Activated effector memory CD4-positive, alpha-beta T cell treated with anti-CD3 and anti-CD28 coated beads, Interleukin-2, amount 50 U/mL, for 16 hours (primary cell): ENCODE measurements at places on chromosomes 5 and 9.
A peak's percentile ranks its signal among the peaks of the same experiment; 100 is the strongest.

DNA sequence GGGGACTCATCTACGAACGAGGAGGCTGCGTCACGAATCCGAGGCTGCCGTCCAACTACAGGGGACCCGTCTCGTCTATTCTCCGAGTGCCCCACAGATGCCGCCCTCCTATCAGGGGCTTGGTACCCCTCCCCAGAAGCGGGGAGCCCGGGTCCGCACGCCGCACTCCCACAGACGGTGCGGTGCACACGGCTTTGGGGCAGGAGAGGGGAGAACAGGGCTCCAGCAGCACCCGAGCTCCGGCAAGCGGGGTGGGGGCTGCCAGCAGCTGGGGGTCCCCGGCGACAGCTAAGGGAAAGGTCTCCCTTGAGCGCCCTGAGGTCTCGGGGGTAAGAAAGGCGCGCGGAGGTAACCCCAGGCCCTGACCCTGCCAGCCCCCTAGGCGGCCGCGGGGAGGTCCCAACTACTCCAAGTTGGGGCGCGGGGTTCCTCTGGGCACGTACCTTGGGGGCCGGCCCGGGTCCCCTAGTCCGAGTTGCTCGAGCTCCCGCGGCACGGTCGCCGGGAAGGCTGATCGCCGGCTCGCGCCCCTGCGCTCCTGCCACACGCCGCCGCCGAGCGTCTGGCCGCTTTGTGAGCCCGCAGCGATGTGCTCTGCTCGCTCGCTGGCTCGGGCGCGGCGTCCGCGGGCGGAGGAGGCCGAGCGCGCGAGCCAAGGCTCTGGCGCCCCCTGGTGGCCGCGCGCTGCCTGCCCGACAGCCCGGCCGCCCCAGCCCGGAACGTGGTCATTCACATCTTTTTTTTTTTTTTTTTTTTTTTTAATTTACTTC, at the start of gene SPOCK1:
SPOCK1 (minus strand) TSS at position 591 of the 770 bp plus-strand sequence.
- DNase-seq, result peak; percentile 82

DNA sequence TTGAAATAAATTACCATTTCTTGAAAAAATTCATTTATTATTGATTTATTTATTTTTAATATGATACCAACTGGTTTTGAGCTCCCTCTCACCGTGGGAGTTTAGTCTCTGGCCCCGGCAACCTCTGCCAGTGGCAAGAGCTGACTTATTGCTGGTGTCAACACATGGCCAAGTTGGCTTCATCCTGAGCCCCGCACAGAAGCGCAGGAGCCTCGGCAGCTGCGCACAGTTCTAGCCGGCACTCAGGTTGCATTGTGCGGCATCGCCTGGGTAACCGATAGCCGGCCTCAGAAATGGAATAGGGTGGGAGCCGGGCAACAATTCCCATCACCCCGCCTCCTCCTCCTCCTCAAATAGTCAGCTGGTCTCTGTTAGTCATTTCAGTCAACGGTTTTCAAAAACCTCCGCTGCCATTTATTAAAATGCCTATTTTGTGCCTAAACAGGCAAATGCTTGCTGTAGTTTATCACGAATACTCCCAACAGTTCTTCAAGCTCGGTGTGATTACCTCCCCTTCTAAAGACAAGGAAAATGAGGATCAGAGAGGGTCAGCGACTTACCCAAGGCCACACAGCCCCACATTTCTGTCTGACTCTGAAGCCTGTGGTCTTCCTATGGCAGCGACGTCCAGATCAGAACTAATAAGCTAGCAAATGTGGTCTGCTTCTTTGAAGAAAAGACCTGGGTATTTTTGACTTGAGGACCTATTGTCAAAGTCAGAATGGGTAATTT, 15.7 kb upstream of the MSX2 start:
- DNase-seq, result no peak

GRCh38 chr9:13721481-13722235, 442.2 kb upstream of the MPDZ start:
- DNase-seq, result no peak

DNA sequence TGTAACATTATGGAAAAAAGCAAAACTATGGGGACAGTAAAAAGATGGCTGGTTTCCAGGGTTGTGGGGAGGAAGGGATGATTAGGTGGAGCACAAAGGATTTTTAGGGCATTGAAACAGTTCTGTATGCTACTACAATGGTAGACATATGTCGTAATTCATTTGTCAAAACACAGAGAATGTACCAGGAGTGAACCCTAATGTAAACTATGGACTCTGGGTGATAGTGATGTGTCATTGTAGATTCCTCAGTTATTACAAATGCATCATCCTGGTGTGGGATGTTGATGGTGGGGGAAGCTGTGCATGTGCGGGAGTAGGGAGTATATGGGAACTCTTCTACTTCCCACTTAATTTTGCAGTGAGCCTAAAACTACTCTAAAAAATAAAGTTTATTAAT, 135.0 kb upstream of the GABRP start:
- DNase-seq, result no peak

GRCh38 chr9:97695995-97696802, 941 bp downstream of the XPA start:
- no peak for DNase-seq

DNA sequence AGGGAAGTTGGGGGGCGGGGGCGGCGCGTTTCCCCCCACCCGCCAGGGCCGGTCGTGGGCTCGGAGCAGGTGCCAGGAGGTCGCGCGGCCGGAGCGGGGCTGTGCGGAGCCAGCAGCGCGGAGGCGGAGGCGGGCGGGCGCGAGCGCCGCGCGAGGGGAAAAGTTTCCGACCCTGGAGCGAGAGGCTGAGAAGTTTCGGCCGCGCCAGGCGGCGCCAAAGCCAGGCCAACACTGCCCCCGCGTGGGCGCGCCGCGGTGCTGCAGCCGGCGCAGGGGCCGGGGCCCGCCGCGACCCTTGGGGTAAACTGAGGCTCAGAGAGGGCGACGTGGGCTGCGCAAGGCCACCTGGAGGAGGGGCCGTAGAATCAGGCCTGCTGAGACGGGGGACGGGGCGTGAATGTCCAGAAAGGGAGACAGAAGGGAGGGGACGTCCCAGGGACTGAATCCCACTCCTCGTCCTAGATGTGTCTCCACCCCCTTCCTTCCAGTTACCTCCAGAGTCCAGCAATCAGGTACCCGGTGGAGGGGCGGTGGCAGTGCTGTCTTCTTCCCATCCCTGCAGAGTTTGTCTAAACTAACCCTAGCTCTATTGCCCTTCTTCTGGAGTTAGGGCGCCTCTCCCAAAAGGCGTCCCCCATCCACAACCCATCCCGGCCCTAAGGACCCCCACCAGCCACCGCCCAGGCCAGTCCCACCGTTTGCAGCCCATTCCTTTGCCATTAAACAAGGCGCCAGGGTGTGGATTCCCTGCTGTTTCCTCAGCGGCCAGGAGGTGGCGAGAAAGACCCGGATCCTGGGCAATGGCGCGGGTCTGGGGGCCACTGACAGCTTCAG, 10.2 kb downstream of the C9orf50 start:
- DNase-seq, result peak; percentile 90

DNA sequence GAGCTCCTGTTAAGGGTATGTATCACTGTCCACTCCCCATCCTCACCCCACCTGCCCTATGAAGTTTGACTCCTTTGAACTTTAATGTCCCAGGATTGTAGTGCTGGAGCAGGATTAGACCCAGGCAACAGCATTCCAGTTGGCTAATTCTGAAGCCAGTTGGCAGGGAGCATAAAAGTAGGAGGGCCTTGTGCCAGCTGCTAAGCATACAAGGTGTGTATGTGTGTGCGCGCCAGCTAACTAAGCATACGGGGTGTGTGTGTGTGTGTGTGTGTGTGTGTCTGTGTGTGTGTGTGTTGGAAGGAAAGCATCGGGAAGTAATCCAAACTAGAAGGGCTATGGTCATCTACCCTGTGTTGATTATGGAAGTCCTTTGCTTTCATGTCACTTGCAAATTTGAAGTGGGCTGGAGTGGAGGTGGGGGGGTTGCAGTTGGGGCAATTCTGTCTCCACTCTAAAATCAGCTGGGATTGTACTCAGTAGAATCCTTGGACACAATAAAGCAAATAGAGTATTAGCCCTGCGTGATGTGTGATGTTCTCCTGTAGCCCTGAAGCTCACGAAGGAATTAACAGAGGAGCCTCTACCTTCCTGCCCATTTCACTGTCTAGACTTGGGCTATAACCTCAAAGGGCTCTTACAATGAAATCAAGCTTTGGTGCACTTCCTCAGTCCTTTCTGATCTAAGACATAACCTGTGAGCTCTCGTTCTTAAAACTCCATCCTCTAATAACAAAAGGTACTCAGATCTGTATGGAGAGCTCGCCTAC, 26.9 kb downstream of the HMGCR start:
- no peak for DNase-seq

DNA sequence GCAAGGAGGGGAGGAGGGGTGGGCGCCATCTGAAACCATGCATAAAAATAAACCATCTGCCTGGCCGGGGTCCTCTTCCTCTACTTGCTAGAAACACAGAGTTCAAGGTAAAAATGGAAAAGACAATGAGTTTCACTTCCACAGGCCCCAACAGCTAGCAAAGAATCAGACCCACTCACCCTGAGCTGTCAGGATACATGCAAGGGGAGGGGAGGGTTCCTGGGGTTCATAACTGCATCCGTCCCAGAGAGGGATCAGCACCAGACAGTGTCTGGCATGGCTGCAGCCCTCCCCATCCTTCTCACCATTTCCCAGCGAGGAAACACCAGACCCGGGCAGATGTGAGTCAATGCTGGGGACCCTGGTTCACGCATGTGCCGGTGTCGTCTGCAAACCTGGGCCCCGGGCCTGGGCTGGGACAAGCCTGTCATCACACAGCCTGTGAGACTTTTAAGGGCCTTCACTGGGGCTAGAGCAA, 55.4 kb downstream of the SEMA4D start:
- DNase-seq, result no peak

DNA sequence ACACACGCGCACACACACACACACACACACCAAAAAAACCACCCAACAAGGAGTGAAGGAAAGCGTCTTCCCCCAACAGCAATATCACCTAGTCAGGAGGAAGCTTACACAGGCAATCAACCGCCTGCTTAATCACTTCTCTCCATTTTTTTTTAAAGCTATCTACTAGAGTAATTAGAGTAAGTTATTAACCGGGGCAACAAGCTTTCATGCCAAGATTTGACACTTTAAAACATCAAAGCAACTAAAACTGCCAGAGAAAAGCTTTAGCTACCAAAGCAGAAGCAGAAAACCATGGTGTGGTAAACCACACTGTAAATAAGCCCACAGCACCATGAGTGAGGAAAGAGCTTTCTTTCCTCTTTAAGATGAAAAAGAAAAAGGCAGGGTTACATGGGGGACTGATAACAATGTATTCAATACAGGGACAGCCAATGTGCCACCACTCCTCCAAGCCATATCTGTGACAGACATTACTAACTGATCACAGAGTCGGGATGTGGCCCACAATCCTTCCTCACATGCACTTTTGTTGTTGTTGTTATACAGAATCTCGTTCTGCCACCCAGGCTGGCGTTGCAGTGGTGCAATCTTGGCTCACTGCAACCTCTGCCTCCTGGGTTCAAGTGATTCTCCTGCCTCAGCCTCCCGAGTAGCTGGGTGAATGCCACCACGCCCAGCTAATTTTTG, 282.1 kb downstream of the CRB2 start:
- DNase-seq, result no peak

GRCh38 chr9:6449086-6449485, 36.1 kb downstream of the UHRF2 start:
- DNase-seq, result no peak

DNA sequence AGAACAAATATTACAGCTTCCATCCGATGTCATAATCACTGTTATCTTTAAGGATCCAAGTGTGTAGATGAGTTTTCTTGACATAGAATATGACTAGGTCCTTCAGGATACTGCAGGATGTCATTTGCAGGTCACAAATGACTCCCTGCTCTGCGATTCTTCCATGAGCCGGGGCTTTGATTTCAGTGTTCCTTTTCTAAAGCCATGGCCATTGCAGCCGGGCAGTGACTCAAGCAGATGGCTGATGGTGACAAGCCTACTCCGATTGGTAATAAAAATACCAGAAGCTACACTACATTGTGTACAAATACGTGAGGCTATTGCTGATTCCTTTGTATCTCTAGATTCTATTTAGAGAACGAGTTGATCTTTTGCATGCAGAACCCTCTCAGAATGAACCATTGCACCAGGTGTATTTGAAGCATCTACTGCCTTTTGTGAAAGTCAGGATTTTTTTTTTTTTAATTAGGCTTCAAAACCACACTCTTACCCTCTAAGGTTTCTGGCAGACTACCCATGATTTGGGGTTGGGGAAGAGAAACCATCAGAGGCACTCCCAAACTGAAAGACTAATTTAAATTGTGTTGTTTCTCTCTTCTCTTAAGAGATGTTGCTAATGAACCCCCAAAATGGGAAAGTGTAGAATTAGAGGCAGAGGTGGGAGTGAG, 271.0 kb upstream of the ADRA1B start:
- DNase-seq, result no peak

GRCh38 chr5:166188501-166189325, 2102.7 kb upstream of the WWC1 start:
- DNase-seq, result no peak

DNA sequence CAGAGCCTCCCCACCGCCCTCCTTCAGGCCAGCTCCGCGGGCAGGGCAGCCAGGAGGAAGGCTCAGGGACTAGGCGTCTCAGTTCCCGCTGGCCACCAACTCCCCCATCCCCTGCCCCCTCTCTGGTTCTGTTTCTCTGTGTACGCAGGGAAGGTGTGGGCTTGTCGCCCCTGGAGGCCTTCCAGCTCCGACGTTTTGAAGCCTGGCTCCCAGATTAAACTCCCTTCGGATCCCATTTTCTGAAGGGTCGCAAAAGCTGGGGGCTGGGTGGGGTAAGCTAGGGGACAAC, 346 bp downstream of the ATOX1 start:
- no peak for DNase-seq

GRCh38 chr9:13823026-13823425, 490.9 kb downstream of the NFIB start:
- no peak for DNase-seq

GRCh38 chr9:137168573-137168903, 1.3 kb downstream of the LRRC26 start:
- no peak for DNase-seq

DNA sequence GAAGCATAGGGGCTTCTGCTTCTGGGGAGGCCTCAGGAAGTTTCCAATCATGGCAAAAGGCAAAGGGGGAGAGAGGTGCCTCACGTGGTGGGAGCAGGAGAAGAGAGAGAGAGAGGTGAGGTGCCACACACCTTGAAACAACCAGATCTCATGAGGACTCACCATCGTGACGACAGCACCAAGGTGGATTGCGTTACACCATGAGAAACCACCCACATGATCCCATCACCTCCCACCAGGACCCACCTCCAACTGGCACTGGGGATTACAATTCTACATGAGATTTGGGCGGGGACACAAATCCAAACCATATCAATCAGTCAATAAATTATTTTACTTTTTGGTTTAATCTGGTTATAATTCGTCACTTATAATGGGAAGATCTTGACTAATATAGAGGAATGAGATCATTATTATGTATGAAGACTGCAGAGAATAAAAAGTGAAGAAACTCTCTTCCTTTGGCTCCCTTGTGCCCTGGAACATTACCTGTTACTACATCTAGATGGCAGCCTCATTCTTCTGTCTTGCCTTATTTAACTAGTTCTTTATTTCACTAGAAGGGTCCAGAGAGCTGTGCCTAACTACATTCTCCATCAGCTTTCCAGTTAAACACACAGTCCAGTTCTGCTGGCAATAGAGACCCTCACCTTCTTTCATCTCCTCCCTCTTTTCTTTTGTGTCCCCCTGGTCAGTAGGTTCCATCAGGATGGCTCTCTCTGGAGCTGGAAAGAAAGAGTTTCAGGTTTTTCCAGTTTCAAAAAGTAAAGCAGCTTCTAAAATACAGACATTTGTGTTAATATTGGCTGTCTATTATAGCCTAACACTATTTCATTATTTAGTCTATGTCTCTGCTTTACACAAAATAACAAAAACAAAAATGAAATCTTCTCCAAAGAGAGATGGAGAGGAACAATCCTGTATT, 21.7 kb upstream of the SPINK7 start:
- no peak for DNase-seq
